ENCODE measurements at places on chromosomes 3 and 15.

- peak; percentile 32 for DNase-seq
Observed at GRCh38 chr15:65058394-65059368, 9.1 kb downstream of the RASL12 start.

GRCh38 chr3:24254649-24255048, 240.0 kb downstream of the THRB start:
- no peak for DNase-seq

DNA sequence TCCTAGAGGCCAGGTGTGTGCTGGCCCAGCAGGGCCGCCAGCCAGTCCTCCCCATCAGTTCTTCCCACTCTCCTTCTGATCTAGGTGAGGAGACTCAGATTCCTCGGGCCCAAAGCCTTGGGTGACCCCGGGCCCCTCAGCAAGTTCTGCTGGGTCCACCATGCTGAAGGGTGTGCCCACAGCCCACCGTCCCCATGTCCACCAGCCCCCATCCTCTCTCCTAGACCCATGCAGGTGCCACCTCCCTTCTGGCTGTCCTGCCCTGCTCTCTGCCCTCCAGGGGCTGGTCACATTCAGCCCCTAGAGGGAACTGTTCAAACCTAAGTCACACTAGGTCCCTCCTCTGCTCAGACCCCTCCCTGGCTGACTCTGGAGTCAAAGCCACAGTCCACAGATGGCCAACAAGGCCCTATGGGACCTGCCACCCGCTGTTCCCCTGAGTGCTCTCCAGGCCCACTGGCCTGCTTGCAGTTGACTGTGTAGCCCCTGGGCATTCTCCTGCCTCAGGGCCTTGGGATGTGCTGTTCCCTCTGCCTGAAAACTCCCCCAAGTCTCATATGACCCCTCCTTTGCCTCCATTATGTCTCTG, 878 bp upstream of the TLR9 start:
- DNase-seq = no peak

- DNase-seq = no peak
Observed at GRCh38 chr3:124941771-124942170, 7.2 kb upstream of the MUC13 start.

DNA sequence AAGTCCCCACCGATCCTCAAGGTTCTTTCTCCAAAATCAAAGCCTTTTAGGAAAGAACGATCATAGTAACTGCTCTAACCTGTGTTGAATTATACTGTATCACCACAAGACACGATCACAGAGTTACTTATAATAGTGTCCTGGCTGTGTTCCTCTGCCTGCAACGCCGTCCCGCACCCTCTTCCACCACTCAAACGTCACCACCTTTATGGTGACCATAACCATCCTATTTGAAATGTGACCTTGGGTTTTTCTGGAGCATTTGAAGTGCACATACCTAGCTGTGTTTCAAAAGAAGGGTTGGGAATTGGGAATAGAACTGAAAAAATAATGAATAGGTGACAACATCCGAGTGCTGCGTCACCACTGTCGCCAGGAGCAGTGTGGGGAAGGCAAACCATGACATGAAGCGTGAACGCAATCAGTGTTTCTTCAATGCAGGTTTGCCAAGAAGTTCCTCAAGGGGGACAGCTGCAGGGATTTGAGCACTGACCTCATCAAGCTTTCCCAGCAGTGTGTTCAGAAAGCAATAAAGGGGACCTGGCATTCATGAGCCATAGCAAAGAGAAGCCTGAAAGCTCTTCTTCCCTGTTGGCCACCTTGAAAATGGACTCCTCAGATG, 769 bp upstream of the SELENOS start:
- no peak for DNase-seq

GRCh38 chr15:87669846-87670245, 586.7 kb downstream of the NTRK3 start:
- DNase-seq = no peak

Measured in C1 segment of cervical spinal cord (tissue), 14 donors.